ENCODE measurements at places on chromosomes 5 and 9. TPM values are rescaled to one million over a fixed set of nuclear protein-coding genes. Genes with fewer than 3 reads are reported as not detected.

The FBP2 gene
- not detected for total RNA-seq

The EIF4EBP3 gene
- total RNA-seq, result 10.6 TPM

The SLC45A2 gene
- total RNA-seq, result not detected

The ALDH1A1 gene
- 77.7 TPM for total RNA-seq

The ADAMTS12 gene
- total RNA-seq, result 34.4 TPM

The AKNA gene
- 55.3 TPM for total RNA-seq

Data from left lung (tissue), 14 donors.